ENCODE measurements at places on chromosomes 7 and 10.

- no peak for DNase-seq
Measured at GRCh38 chr10:11798845-11799735, 24.1 kb upstream of the PROSER2 start.

- DNase-seq: no peak
Measured at GRCh38 chr10:88463811-88464210, 119.3 kb downstream of the RNLS start.

DNA sequence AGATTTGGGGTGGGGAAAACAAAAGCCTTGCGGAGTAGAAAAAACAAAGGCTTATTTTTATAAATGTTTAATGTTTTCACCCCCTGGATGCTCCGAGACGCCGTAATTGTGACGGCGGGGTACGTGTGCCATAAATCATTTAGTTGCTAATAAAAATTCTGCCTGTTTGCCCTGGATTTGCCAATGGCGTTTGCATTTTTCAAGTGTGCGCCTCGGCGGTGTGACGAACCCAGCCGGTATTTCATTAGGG lies 2.5 kb upstream of the TNRC18 start:
- no peak for DNase-seq

DNA sequence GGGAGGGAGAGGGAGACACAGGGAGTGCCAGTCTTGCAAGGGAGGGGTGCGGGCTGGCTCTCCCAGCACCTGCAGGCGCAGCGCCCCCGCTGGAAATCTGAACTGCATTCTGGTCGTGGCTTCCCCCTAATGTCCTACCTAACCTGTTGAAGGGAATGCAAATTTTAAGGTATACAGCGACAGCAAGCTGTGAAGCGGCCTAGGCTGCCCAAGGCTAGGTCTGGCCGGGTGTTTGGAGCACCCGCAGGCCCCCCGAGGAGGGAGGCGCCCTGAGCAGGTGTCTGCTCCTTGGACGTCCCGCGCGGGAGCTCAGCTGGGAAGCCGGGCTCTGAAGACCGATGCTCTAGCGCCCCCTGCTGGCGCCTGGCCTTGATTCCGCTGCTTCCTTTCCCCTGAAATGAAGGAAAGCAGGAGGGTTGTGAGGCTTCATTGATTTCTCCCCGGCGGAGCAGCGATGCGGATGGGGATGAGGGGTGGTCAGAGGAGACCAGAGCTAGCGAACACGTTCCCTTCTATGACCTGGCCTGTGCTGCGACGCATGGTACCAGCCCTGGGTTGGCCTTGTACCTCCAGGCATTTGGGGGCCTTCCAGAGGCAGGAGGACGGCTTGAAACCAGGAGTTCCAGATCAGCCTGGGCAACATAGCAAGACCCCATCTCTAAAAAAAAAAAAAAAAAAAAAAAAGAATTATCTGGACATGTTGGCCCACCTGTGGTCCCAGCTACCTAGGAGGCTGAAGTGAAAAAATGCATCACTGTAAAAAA lies 601.3 kb downstream of the GALNT17 start:
- DNase-seq: peak; percentile 63

DNA sequence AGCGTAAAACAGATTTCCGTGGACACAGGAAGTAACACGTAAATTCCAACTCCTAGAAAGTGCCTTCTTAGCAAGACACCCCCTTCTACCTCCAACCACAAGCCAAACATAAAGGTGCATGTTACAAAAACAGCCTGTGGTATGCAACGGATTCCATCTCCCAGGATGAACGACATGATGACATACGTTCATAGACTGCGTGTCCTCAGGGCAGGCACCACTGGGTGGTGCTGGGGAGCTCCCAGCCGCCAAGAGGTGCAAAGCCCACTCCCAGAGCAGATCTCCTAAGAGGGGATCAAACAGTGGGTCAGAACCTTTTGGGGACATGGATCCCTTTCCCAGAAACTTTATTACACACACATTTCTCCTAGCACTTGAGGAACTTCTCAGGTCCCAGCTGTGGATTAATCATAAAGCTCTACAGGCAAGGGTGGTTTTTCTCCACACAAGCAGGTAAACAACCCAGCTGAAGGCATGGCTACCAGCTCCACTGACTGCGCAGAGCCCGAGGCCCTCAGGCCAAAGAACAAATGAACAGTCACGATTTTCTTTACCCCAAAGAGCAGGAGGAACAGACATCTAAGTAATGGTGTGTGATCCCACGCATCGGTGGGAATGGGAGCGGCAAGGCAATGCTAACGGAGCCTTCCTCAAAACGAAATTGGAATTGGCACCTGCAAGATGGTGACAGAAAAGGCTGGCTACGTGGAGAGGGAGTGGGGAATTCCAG lies 13.8 kb downstream of the PSAP start:
- peak; percentile 17 for DNase-seq

- DNase-seq: peak; percentile 12
Measured at GRCh38 chr10:125868372-125868975, 12.6 kb downstream of the DHX32 start.

DNA sequence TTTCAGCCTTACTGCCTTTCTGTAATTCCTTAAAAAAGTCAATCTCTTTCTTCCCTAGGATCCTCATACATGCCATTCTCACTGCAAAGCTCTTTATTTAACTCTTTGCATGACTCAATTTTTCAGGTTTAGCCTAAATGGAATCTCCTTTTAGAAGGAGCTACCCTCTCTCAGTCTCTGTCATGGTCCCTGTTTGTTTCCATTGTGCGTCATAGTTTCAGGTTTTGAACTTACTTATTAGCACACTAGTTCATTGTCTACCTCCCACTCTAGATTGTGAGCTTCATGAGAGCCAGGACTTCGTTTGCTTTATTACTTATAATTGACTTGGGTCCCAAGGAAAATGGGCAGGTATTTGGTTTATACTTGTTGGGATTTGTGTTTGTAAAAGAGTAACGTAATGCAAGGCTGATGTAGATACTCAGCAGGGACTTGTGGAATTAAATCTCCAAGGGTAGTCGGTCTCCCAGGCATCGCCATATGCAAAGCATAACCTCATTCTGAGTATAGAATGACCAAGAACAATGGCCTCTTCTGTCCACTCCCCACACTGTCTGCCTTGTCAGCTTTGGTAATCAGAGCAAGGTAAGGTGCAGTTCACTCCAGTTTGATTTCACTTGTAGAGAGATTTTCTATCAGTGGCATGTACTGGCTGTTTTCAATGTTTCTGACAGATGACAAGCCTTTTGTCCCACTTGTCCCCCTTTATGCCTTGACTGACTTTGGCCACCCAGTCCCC lies 252.0 kb downstream of the SORCS3 start:
- no peak for DNase-seq

- no peak for DNase-seq
Measured at GRCh38 chr10:62853710-62854109, 37.5 kb upstream of the EGR2 start.

DNA sequence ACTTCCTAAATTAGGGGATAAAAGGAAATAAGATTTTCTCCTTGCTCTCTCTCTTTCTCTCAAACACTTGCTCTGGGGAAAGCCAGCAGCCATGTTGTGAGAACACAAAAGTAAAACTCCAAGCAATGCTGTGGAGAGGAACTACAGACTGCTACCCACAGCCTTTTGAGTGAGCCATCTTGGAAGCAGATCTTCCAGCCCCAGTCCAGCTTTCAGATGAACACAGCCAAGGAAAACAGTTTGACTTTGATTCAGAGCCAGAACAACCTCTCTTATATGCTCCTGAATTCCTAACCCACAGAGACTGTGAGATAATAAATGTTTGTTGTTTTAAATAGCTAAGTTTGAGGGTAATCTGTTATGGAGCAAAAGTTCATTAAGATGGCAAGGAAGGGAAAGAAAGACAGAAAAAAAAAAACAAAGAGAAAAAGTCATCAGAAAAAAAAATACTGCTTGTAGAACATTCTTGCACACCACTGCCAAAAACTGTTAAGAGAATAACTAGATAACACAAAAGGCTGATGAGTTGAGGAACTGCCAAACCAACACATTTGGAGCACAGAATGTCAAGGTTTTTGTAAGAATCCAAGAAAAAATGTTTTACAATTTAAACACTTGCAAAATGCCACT lies 20.9 kb upstream of the PRKAR2B start:
- DNase-seq: no peak

GRCh38 chr10:11019724-11020547 lies 2.3 kb downstream of the CELF2 start:
- DNase-seq: no peak

DNA sequence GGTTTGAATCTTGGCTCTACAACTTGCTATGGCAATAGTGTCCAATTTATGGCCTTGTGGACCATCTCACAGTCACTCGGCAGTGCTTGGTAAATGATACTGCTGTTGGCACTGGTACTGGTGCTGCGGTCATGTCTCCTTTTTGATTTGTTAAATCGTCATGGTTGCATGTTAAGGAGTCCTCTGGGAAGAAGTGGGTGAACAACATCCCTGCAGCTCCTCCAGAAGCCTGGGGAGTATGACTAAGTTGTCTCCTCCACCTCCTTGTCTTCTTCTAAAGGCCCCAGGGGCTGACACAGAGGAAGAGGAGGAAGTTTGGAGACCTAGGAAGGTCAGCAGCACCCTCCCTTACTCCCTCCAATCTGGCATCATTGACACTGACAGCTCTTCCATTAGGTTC lies 8.5 kb downstream of the ITPRIP start:
- DNase-seq: no peak

DNA sequence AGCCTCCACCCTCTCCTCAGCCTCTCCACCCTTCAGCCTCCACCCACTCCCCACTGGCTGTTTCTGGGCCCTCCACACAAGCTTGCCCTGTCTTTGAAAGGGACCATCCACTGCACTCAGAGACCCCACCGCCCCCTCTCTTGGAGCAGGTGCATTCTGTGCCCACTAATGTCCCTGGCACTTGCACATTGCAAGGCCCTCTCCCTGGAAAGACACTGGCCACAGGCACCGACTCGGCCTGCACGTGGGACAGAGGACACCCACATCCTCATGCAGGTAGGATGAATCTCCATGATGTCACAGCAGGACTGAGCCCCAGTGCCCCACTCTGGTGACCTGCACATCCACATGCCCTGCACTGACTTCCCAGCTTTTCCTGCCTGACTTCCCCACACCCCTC lies 36.8 kb upstream of the EBF3 start:
- DNase-seq: no peak

GRCh38 chr10:72061491-72061890 lies 26.9 kb downstream of the SPOCK2 start:
- DNase-seq: no peak

DNA sequence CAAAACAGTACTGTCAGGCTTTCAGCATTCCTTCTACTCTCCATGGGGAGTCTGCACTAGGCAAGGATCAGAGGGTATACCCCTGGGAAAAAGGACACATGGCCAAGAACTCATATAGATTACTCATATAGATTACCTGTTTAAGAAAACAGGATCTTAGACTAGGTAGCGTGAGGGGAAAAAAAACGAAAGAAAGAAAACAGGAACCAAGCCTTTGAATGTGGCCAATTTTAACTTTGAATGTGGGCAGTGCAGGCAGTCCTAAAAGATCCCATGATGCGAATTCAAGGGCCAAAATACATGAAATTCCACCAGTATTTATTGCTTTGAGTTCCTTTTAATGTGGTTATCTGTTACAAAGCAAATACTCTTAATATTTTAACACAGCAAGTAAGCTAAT lies 108.6 kb upstream of the TAC1 start:
- DNase-seq: no peak

GRCh38 chr7:911791-912480 lies 35.6 kb downstream of the GET4 start:
- no peak for DNase-seq

DNA sequence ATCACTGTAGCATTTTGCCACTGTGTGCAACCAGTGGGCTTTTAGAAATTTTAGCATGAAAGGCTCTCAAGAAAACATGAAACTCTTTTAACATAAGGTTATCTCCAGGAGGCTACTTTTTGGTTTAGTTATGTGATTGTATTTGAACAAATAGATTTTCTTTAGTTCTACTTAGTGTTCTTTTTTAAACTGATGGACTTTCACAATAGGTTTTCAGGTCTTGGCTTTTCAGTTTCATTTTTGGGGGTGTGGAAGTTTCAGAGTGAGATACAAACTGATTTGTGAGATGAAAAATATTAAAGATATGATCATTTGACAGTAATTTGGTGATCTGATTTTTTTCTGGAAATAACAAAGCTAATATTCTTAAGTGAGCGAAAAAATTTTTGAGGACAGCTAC lies 344.1 kb downstream of the PHF14 start:
- no peak for DNase-seq

DNA sequence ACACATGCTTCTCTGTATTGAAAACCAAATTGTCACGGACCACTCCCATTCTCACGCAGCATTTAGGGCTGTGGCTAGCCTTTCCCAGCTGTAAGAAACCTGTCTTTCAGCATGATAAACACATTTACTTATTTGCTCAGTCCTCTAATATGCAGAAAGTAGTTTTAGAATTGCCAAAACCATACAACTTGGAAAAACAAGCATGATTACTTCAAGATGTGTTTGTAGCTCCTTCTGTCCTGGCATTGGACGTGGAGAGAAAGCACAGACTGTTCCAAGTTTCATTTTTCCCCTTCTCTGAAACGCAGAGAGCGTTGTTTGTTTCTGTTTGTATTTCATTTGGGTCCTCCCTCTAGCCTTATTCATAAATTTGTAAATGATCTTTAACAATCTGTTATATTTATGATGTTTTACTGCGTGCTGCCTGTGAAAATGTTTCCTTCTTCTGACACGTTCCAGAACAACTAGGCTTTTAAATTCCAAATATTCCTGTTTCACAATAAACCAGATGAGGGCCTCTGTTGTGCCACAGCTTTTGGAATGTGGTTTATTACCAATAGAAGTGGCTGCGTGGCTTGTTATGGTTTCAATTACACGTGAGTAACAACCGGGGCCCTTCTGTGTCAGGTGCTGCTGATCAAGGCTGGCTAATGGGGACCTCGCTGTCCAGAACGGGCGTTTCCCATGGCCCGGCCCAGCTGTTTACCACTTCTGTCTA lies 26.1 kb downstream of the MNX1 start:
- no peak for DNase-seq

DNA sequence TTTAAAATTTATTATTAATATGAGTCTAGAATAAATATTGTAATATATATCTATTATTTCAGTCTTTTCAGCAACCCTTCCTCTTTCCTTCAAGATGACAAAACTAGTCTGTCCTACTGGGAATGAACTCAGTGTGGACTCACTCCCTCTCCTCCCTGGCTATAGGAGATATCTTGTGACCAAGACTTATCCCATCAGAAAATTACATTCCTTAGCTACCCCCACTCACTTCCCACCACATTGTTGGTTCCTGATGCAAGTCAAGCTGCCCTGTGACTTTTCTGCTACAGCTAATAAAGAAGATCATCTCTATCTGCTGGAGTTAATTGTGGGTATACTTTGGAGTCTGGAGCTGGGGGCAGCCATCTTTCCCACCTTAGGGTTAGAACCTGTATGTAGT lies 28.0 kb upstream of the MCU start:
- no peak for DNase-seq

GRCh38 chr10:130074639-130075038 lies 36.0 kb downstream of the C10orf143 start:
- DNase-seq: no peak
